Cerebellar cortex (tissue), 1 donor: ENCODE measurements at places on chromosomes 2 and 18.

DNA sequence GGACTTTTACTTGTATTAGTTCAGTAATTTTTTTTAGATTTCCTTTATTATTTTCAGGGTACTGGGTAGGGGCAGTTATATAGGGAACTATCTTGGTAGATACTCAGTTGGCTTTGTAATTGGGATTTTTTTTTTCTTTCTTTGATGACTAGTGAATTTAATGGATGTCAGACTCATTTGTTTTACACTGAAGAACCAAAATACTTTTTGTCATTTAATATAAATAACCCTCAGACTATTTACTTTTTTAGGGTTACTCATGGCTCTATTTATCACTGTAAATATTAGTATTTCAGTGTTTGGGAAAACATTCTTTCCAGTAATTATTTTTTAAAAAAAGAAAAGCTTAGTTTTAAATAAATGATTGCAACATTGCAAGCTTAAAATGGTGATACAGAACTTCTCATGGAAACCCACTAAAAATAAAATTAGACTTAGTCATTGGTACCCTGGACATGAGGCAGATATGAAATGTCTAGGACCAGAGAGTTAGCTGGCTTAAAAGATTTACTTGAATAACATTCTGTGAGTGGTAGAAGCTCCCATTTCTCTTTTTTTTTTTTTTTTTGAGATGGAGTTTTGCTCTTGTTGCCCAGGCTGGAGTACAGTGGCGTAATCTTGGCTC is 74.4 kb upstream of the CYP20A1 start:
- no peak for DNase-seq

DNA sequence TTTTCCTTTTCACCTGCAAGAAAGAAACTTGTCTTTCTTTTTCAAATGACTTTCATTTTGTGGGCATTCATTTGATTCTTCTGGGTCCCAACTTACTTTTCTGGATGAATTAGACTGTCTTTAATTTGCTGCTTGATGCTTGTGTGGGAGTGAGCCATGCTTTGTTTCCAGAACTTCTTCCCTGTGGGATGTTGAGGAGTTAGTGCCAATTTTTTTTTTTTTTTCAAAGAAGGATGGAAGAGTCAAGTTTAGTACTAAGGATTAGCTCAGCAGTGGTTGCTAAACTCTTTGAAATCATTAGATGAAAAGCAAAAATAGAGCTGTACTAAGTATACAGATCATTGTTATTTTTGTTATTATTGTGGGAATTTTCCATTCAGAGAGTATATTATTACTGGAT is 17.2 kb upstream of the KCTD1 start:
- DNase-seq = no peak

GRCh38 chr2:192298664-192299063 is 103.9 kb upstream of the TMEFF2 start:
- DNase-seq = peak; percentile 95

DNA sequence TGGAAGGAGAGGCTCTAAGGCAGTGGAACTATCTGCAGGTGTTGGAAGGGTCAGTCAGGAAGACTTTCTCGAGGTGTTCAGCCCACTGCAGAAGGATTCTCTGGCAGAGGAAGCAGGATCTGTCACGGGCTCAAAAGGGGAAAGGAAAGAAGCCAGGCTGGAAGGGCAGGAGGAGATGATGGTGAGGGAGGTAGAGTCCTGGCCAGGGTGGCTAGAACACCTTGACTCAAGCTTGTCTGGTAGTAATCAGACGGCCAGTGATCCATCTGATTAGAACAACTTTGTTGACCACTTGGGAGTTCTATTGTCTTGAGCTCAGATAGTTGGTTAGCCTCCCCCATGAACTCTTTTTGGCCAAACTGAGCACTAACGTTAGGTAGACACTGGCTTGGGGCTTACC is 9.7 kb upstream of the ATOH8 start:
- DNase-seq = no peak

GRCh38 chr2:96317584-96317997 is 7.5 kb upstream of the ITPRIPL1 start:
- no peak for DNase-seq

- DNase-seq = no peak
Observed at GRCh38 chr18:59140302-59140885, 710 bp downstream of the SEC11C start.

GRCh38 chr18:5159080-5159479 is 38.0 kb downstream of the AKAIN1 start:
- DNase-seq = no peak

DNA sequence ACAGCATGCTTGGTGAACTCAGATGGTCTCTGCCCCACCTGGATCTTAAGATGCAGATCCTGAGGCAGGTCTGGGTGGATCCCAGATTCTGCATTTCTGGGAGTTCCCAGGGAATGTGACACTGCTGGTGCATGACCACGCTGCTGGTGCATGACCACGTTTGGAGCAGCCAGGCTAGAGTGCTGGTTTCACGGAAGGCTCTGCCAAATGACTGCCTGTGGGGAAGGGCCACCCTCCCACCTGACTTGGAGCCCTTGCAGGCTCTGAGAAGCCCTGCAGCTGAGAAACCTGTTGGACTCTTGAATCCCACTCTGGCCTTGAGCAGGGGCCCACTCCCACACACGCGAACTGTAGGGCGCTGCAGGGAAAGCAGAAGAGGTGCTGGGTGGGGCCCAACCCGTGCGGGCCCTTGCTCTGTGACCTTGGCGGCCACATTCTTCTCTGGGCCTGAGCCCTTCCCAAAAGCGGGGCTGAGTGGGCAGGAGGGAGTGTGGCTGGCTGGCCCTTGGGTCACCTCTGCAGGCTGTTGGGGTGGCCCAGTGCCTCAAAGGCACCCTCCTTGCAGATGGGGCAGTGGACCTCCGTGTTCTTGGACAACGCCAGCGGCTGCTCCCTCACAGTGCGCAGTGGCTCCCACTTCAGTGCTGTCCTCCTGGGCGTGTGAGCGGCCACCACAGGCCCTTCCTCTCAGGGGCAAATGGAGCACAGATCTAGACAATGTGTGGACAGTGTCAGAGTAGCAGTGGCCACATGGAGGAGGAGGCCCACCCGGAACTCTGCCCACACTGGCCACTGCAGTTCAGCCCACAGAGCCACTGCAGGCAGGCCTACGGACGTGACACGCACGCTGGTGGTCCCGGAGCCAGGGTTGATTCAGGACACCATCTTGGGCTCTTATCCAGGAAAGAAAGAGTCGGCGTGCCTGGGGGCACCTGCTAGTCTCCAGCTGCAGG is 7.9 kb downstream of the ERFE start:
- DNase-seq = no peak

DNA sequence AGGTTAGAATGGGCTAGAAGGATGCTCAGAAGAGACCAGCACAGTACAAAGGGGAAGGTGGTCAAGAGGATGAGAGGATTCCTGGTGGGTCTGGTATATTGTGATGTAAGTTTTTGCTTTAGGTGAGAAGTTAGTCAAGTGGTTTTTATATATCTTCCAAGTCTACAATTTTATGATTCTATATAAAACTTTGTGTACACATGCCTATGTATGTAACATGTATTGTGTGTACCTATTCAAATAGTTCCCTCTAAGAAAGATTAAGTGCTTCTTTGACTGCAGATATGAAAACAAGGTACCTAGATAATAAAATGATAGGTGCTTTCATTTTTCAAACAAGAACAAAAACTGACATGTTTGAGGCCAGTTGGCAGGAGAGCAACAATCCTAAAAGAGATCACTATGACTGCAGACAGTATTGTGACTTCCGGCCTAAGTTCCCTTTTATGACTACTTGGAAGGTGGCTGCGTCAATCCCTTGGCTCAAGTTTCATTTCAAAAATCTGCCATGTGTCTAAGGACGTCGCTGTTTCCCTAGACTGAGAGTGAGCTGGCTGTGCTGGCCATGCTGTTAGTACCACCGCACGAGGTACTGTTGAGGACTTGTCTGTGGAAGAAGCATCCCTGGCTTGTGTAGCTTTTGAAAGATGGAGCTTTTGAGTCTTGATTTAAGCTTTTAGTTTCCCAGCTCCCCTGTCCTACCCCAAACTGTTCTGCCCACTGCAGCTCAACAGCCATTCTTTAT is 123.1 kb downstream of the PRPF40A start:
- DNase-seq = peak; percentile 63

- DNase-seq = no peak
Observed at GRCh38 chr2:39659765-39660611, 5.7 kb upstream of the TMEM178A start.

- no peak for DNase-seq
Observed at GRCh38 chr2:220767591-220768255, 804.4 kb downstream of the EPHA4 start.

GRCh38 chr2:10079266-10079869 is 843 bp downstream of the CYS1 start:
- DNase-seq = no peak

GRCh38 chr2:170847716-170848115 is 31.0 kb downstream of the GAD1 start:
- no peak for DNase-seq

DNA sequence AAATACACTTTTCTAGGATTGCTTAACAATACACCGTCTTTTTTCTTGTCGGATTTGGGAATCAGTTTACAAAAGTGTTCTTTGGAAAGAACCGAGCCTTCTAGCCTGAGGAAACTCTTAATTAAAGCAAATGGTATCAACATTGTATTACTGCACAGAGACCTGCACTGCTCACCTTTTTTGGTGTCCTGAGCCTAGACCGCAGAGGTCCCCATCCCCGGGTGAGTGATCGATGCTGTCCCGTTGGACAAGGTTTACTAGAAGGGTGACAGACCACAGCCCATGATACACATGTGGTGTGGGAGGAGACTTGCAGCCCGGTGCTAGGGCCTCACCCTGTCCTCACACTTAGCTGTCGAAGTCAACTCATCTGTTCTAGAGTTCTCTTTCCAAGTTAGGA is 55.3 kb downstream of the TSHZ1 start:
- DNase-seq = no peak

- DNase-seq = no peak
Observed at GRCh38 chr18:7616661-7617060, 49.5 kb downstream of the PTPRM start.

DNA sequence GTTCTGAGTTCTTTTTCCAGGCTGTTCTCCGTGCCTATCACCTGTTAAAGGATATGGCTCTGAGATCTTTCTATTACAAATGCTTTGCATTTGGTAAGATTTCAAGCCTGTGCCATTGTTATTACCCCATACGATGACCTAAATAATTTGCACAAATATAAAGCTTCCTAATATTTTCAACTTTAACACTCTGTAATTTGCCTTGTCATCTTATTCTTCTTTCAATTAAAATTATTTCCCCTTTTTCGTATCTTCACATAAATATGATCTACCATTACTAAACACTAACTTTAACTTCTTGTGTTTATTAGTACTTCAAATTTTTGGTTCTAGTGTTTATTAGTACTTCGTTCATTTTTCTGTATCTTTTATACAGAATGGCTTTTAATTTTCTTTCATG is 3.2 kb upstream of the MSL3B start:
- no peak for DNase-seq

DNA sequence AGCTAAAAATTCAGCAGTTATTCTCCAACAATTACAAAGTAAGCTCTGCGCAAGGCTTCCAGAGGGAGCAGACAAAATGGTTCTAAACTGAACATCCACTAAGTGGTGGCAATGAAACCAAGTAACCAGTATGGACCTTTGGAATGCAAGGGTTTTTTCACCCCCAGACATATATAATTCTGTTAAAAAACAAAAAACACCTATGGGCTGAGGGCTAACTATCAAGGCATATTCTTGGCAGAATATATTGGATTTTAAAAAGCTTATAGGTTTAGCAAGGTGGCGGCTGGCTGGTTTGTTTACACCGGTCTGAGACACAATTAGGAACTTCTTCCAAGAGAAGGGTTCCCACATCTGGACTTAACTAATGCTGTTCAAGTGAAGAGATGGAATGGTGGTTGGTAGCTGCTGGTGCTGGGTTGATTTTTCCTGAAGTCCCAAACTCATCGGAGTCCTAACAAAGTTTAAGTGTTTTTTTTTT is 2.8 kb downstream of the ZFP36L2 start:
- no peak for DNase-seq

- DNase-seq = no peak
Observed at GRCh38 chr18:48138210-48138609, 207.8 kb upstream of the SMAD2 start.

GRCh38 chr2:140526575-140526974 is 1604.2 kb downstream of the LRP1B start:
- DNase-seq = no peak

- no peak for DNase-seq
Observed at GRCh38 chr2:161947836-161948235, 126.2 kb downstream of the DPP4 start.

GRCh38 chr2:215432759-215433594 is 2.9 kb downstream of the FN1 start:
- DNase-seq = no peak

- no peak for DNase-seq
Observed at GRCh38 chr18:25604894-25605597, 253.1 kb upstream of the ZNF521 start.

- DNase-seq = peak; percentile 25
Observed at GRCh38 chr18:40473221-40474029, 1481.6 kb upstream of the PIK3C3 start.

- DNase-seq = no peak
Observed at GRCh38 chr2:25497918-25498407, 156.2 kb upstream of the DNMT3A start.

DNA sequence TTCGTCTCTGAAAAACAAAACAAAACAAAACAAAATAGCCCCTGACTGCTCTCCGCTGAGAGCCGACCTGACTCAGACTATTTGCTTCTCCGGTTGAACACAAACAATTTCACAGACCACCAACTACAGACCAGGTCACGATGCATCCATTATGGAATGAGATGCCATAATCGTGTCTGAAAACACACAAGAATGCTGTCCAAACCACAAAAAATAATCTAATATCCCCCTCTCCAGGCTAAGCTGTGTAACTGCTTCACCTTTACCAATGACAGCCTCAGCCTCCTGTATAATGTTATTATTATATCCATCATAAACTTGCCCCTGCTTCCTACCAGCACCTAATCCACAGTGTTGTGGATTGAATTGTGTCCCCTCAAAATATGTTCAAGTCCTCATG is 114.7 kb downstream of the DNAH6 start:
- peak; percentile 22 for DNase-seq
